Activated CD4-positive, CD25-positive, alpha-beta regulatory T cell treated with anti-CD3 and anti-CD28 coated beads, Interleukin-2, amount 50 U/mL, for 72 hours (primary cell): ENCODE measurements at places on chromosomes 11 and 22.

DNA sequence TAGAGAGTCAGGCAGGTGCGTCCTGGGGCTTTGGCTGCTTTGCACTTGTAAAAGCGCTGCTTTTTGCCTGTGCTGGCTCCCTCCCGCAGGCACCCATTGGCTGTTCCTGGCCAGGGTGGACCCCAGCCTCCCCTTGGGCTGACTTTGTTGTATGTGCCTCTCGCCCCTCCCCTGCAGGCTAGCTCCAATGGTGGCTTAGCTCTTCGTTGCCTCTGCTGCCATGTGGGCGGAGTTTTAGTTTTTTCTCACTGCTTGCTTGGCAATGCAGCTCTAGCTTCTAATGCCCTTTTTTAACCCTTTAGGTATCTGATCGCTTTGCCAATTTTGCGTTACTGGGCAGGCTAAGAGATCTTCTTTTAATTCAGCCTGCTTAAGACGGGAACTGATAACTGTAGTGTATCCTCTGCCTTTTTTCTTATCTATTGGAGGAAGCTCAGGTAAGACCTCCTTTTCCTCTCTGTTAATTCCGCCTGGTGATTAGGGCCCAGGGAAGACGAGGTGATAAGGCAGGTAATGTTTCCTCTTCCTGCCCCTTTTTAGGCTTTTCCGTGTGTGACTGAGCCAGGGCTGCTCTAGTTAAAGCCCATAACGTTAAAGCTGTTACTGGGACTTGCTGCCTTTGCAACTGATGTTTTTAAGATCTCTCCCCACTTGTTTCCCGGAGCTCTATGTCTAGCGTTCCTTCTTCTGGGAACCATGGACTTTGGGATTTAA lies 11.7 kb upstream of the GLYATL1 start:
- no peak for DNase-seq

DNA sequence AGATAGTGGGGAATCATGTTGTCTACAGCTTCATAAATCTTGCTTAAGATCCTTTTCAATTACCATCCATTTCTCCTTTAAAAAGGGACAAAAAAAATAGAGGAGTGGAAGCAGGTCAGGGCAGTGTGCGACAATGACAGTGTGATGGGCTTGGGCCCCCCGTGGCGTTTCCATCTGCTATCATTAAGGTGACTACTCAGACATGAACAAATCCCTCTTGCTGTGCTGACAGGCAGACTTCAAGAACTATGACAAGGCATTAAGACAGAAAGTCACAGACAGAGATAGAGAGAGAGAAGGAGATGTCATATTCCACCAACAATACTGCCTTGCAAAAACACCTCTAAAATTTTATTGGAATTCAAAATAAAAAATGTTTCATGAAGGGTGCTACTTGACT lies 263.2 kb downstream of the DCDC1 start:
- DNase-seq, result no peak

DNA sequence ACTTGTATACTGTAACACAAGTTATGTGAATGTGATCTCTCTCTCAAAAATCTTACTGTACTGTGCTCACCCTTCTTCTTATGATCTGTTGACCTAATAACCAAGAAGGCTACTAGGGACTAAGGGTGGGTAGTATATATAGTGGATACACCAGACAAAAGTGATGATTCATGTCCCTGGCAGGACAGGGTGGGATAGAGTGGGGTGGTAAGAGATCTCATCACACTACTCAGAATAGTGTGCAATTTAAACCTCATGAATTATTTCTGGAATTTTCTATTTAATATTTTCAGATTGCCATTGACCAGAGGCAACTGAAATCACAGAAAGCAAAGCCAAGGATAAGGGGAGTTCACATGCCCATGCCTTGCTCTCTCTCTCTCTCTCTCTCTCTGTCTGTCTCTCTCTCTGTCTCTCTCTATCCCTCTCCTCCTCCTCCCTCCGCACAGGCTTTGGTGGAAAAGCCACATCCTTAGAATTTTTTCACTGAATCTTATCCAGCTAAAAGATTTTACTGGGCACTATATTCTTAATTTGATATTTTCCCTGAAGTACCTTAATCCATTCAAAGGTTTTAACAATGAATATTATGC lies 12.0 kb upstream of the STK33 start:
- no peak for DNase-seq

GRCh38 chr22:19962909-19963806 lies 21.5 kb upstream of the TXNRD2 start:
- DNase-seq, result no peak

DNA sequence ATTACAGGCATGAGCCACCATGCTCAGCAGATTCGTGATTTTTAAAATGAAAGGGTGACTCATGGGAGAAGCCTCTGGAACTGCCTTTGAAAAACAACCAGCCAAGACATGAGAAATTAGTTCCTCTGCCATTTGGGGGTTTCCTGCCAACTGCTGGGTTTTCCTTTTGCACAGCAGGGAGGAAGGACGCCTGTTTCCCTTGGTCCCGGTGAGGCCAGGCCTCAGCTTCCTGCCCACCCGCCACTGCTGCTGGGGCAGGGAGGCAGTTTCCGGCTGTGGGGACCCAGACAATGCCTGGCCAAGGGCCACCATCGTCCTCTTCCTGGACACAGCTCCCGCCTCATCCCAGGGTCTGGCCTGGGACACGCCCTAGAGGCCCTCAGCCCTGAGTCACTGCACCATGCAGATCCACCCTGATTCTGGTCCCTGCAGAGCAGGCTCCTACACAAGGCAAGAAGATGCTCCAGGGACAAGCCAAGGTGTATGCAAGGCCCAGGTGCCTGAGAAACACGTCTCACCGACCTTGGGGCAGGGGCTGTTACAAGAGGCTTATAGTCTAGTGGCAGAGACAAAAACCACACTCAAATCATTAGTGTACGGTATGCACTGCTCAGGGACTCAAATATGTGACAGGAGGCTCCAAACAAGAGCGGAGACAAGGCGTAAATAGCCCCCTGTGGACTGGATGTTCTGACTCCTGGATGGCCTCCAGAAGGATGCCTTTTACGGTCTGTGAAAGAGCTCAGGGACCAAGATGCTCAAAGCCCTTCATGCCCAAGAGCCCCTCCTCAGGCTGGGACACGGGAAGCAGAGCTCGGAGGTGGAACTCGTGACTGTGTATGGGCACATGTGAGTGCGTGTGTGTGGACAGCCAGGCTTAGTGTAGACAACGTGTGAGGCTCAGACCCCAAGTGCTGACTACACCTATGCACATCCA lies 10.0 kb downstream of the PPM1F start:
- no peak for DNase-seq

- no peak for DNase-seq
Measured at GRCh38 chr22:21051831-21052400, 6.2 kb downstream of the LRRC74B start.

DNA sequence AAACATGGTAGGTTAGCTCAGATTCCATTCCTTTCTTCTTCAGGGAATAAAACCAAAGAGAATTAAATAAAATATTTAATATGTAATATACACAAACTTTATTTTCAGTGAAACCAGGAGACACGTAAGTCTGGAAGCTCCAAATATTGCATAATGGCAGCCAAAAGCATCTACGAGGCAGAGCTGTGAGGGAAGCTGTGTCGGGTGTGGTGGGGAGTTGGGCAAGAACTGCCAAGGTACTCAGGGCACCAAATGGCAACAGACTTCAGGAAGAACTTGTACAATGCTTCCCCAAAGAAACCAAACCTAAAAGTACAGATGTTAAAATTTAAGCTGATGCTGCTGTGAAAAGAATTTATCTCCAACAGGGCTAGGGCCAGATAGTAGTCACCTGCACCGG lies 47.5 kb upstream of the C11orf87 start:
- no peak for DNase-seq

- no peak for DNase-seq
Measured at GRCh38 chr11:33709466-33709865, 8.8 kb upstream of the C11orf91 start.

DNA sequence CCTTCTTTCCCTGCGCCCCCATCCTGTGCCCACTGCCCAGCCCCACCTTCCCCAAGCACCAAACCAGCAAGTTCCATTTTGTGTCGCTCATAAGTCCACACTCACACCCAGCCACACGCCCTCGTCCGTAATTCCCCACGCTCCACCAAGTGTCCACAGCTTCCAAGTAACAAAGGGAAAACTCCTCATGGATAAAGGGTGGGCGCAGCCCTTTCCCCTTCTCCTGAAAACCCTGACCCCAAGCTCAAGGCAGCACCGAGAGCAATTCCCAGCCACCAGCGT lies 458 bp downstream of the FXYD6 start:
- no peak for DNase-seq

- no peak for DNase-seq
Measured at GRCh38 chr11:35611741-35612140, 6.5 kb upstream of the FJX1 start.

DNA sequence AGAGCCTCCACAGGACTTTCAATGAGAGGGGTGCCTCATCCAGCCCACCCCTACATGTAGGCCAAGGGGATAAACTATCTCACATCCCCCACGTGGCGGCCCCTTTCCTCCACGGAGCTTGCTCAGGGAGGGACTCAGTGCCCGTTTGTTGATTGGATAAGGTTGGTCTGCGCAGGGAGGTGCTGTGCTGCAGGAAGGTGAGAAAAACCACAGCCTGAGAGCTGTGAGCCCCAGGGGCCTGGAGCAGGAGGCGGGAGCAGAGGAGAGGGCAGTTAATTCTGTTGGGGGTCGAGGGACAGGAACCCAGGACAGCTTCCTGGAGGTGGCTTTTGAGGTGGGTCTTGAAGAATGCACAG lies 31.9 kb upstream of the ATXN10 start:
- no peak for DNase-seq

DNA sequence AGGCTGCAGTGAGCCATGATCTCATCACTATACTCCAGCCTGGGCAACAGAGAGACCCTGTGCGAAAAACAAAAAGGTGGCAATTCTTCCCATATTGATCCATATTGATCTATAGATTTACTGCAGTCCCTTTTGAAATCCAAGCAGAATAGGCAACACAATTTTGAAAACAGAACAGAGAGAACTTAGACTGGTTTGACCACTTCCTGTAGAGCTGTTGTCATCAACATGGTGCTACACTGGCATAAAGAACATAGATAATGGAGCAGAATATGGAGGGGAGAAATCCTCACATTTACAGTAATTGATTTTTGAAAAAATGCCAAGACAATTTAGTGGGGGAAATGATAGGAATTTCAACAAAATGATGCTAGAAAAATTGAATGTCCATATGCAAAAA lies 34.1 kb downstream of the GRK3 start:
- no peak for DNase-seq

DNA sequence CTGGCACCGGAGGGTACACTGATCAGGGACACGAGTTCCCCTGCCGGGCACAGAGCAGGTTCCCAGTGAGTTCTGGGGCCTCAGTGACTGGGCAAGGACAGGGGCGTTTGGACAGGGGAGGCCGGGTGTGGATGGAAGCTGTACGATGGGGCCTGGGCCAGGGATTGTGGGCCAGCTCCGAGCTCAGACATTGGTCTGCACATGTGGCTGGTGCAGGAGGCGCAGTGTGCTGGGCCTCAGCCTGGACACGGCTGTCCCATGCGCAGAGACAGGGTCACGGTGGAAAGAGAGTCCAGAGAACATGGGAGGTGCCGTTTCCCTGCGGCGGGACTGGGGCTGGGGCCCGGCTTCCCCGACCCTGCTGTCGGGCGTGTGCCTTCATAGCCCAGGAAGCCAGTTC lies 60.7 kb downstream of the CDKN1C start:
- DNase-seq, result no peak

DNA sequence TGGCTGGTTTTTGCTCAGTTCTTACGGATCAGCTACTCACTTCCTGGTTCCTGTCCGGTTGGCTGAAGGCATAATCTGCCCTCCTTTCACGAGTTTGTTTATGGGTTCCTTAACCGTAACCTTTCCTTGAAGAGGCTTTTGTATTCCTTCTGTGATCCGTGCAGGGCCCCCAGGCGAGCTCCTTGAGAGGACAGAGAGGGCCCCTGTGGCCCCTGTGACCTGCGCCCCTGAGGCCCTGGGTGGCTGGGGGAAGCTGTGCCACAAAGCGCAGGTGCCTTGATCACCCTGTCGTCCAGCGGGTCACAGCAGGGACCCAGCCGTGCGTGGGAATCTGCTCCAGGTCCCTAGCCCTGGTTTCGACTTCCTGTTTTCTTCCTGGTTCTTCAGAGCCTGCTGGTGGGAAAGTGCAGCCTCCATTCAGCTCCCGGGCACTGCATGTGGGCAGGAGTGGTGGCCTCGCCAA lies 27.8 kb upstream of the FADD start:
- no peak for DNase-seq

GRCh38 chr11:3949125-3949524 lies 93.7 kb downstream of the STIM1 start:
- no peak for DNase-seq

GRCh38 chr11:123233975-123234334 lies 38.9 kb upstream of the CLMP start:
- DNase-seq, result no peak

DNA sequence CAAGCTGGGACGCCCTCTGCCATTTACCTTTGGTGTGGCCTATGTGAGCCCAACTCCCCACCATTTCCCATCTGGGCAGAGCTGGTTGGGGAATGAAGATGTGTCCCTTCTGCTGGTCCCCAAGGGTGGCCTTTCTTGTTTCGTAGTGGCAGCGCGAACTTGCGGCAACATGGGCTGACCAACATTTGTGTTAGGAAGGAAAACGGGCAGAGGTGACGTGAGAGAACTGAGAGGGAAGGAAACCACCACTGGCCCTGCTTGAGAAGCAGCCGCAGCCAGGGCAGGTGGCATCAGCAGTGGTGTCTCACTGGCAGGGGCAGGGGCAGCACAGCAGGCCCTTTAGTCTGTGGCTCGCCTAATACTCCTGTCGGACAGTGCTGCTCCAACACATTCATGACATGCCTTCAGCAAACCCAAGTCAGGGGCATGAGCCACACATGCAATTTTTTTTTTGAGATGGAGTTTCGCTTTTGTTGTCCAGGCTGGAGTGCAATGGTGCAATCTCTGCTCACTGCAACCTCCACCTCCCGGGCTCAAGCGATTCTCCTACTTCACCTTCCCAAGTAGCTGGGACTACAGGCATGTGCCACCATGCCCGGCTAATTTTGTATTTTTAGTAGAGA lies 29.9 kb downstream of the LRRC74B start:
- no peak for DNase-seq

DNA sequence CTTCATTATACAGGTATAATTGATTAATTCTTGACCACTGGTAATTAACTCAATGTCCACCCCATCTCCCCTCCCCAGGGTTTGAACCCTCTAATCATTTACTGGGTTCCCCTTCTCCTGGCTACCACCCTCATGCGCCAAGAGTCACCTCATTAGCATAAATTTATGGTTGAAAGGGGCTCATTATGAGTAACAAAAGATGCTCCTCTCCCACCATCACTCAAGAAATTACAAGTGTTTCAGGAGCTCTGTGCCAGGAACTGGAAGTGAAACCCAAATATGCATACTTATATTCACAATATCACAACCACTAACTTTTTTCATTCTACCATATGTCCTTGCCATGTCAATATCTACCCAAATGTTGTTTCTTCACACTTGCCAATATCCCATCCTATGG lies 7.8 kb upstream of the STIP1 start:
- DNase-seq, result no peak
